GM12892 (cell line): ENCODE measurements at places on chromosomes 5 and 9.
A peak's percentile ranks its signal among the peaks of the same experiment; 100 is the strongest.

DNA sequence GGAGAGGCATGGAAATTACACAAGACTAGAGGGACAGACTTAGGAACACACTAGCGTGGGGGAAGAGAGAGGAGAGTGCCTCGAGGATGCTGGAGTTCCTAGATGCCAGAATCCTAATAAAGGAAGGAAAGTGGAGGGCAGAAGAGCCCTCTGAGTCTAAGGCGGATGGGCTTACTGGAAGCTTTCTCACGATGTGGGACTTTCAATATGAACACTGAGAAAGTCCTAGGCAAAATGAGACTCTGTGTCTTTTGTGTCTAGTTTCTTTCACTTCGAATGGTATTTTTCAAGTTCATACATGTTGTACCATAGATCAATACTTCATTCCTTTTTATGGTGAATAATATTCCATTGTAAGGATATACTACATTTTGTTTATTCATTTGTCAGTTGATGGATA, 239.4 kb downstream of the NSG2 start:
- no peak for DNase-seq

DNA sequence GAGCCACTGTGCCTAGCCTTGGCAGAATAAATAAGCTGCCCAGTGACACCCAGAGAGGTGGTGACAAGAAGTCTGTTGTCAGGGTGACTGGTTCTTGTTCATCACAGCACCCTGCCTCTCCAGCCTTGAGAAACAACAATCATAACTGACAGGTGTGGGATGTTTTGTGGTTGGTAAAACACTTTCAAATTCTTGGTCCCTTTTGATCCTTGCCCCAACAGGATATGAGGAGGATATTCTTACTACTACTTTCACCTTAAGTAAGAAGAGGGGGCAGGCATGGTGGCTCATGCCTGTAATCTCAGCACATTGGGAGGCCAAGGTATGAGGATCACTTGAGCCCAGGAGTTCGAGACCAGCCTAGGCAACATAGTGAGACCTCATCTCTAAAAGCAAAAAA, 14.2 kb upstream of the FRRS1L start:
- DNase-seq, result peak; percentile 41

DNA sequence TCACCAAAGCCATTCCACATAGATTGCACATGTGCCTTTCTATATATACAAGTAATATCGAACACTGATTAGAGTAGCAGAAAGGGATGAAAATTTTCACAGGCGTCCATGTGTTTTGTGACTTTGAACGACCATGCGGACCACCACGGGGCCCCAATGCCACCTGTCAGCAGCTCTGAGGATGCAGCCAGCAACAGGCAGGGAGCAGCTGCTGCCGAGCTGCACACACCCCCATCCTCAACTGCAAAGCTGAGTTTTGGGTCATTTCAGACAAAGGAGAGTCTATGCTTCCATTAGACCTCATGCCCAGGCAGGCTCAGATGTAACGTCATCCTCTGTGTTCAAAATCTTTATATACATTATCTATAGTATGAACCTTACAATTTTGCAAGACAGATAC, 503.8 kb downstream of the IRX1 start:
- DNase-seq, result no peak

DNA sequence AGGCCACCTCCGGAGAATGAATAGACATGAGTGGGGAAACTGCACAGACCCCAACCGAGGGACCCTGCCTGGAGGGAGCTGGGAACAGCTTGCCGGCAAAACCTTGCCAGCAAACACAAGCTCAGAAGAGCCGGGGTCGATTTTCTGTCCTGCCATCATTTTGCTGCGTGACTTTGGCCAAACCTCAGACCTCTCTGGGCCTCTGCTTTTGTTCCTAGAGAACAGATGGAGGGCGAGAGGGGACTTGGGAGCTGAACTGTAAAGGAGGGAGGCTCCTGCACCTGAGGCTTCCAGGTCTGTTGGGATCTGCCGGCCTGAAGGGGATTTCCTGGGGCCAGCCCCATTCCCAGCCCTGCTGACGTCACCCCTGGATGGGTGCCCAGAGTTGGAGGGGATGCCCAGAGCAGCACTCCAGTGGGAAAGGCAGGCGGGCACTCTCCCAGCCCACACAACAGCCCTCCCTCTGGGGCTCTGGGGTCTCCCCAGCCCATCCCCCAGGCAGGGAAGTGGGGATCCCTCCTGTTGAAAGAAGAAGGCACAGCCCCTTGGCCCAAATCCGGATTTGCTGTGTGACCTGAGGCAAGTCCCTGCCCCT, 40.4 kb upstream of the SYNPO start:
- no peak for DNase-seq

- DNase-seq, result no peak
Observed at GRCh38 chr5:132826424-132827082, 3.9 kb downstream of the SHROOM1 start.

- no peak for DNase-seq
Observed at GRCh38 chr9:82890401-82890800, 172.5 kb downstream of the RASEF start.

DNA sequence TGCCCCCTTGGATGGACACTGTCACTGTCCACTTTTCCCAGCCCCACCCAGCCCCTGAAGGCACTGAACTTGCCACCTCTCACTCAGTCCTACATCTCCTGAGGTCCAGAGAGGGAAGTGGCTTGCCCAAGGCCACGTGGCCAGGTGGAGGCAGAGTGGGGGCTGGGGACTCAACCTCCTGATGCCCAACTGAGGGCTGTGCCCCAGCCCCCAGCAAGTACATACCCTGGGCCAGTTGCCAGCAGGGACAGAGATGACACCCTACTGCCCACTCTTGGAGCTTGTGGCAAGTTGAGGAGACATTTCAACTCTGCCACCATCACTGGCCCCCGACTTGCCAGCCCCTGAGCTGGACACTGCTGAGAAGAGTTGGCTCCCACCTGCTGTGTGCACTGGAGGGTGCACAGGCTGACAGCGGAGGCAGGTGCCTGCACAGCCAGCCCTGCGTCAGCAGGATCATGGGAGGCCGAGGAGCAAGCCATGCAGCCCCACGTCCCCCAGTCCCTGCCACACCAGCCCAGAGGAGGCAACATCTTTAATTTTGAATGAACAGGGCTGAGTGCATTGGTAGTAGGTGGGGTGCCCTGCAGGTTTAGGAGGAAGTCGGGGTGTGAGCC, 39.4 kb downstream of the UNC5A start:
- no peak for DNase-seq

DNA sequence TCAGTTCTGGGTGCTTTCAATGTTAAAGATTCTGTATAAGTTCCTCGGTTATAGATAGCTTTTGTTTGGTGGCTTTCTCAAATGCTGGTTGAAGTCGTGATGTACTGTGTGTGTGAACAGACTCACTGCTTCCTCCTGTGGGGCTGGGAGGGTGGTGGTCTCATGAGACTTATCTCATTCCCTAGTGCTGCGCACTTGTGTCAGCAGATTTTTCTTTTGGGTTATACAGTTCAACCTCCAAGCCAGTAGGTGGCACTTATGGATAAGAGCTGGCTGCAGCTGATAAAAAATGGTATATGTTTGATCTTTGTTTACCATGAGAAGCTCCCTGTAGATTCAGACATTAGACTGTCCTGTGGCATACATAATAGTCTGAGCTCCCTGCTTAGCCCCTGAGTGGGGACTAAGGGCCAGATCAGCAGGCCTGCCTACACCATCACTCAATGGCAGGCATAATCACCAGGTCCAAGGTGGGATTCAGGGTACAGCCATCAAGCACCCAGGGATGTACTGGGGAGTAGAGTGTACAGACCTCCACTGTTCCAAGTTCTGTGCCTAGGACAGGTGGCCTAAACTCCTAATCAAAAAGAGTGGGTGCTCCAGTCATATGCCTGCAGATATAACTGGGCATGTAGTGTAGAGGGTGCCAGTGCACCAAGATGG, 174.2 kb downstream of the OXCT1 start:
- no peak for DNase-seq

GRCh38 chr5:178462816-178463215, 127.4 kb downstream of the COL23A1 start:
- no peak for DNase-seq

DNA sequence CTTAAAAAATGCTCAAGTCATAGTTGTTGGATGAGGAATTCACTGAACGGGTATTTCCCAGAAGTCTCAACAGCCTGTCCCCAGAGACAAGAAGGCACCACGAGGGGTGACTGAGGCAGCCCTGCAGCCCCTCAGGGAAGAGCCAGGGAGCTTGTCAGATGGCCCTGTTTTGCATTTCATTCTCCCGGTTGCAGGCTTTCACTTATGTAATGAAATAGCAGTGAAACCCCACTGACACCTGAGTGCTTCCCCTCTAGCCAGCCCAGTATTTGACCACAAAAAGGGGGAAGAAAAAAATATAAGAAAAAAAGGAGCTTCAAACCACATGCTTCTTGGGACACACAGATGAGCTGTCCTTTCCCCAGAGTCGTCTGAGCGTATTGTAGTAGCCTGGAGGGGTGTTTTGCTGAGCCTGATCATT, 75.3 kb upstream of the IL12B start:
- peak; percentile 20 for DNase-seq

GRCh38 chr5:176167800-176168199, 70.4 kb upstream of the SIMC1 start:
- no peak for DNase-seq

- no peak for DNase-seq
Observed at GRCh38 chr9:110919050-110919435, 119.2 kb downstream of the LPAR1 start.

DNA sequence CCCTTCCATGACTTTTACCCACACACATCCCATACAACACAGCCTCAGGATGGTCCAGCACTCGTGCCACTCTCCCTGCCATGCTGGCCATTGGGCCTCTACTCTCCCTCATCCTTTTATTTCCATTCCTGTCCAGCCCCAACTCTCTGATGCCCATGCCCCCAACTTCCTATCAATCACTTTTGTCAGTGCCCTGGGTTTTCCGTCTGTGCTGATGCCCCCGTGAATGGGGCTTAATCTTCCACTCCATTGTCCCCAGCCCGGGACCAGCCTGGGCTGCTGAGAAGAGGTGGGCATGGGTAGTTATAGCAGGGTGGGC, 12.6 kb upstream of the ACSL6 start:
- no peak for DNase-seq

DNA sequence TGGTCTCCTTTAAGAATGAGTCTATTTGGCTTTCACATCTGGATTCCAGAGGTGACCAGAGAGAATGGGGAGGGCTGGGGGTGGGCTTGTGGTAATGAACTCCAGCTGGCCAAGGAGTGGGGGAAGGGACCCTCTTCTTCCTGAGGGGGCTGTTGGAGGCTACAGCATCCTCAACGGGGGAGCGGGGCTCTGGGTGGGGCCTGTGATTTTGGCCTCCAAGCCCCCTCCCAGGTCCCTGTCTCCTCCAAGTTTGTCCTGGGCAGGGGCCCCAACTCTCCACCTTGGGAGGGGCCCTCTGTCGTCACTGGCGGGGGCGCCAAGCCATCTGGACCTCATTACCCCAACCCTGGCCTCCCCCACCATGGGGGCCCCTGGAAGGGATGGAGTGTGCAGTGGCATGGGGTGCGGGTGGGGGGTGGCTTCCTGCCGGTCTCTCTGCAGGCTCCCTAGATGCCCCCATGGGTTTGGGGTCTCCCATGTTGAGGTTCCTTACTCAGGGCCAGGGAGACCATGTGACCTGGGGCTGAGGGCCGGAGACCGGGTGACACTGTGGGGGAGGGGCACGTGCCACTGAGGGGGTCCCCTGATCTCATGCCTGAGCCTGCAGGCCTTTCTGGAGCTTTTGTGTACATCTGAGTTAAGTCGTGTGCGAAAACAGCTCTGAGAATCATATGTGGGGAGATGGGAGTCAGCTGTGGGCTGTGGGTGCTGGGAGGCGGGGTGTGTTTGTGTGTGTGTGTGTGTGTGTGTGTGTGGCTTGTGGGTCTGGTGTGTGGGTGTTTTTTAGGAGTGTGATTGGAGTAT, 32.4 kb downstream of the GOLGA2 start:
- no peak for DNase-seq
